Heart right ventricle (tissue), 16 donors: ENCODE measurements at places on chromosomes 3 and 15. TPM values are rescaled to one million over a fixed set of nuclear protein-coding genes. Genes with fewer than 3 reads are reported as not detected.

GRCh38 chr15:98939311-98940080, 68.1 kb downstream of the PGPEP1L start:
- no peak for DNase-seq

- no peak for DNase-seq
These were observed 229.3 kb downstream of the MCTP2 start for GRCh38 chr15:94460624-94461023.

- DNase-seq = no peak
These were observed 21.4 kb upstream of the TRPM7 start for GRCh38 chr15:50707878-50708427.

GRCh38 chr3:195194559-195195206, 76.3 kb downstream of the XXYLT1 start:
- no peak for DNase-seq

- no peak for DNase-seq
These were observed 64.1 kb downstream of the TLE3 start for GRCh38 chr15:70033529-70034140.

GRCh38 chr3:139124197-139124596, 79.5 kb upstream of the PRR23C start:
- DNase-seq = no peak

GRCh38 chr15:72790302-72790910, 6.8 kb upstream of the ADPGK start:
- DNase-seq = no peak

- peak; percentile 71 for DNase-seq
These were observed 827 bp downstream of the WNT5A start for GRCh38 chr3:55486101-55486856.

DNA sequence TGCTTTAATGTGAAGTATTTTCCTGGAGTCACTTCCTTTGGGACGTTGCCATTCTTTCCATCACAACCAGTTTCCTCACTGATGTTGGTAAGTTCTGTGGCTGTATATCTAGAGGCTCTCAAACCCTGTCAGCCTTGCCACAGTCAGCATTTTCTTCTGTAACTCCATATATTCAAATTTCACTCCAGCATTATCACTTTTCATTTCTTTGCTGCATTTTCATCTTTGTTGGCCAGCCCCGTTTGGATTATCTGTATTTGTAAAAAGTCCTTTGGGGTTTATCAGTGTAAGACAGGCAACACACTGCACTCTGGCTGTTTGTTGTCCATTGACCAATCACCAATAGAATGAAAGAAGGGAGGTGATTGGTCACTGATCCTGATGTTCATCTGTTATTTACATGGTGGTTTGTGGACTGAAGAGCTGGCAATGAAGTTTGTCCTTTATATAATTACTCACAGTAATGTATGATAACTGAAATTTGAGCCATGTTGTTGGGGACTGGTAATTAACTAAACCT, 20.3 kb downstream of the GMPS start:
- DNase-seq = peak; percentile 8

DNA sequence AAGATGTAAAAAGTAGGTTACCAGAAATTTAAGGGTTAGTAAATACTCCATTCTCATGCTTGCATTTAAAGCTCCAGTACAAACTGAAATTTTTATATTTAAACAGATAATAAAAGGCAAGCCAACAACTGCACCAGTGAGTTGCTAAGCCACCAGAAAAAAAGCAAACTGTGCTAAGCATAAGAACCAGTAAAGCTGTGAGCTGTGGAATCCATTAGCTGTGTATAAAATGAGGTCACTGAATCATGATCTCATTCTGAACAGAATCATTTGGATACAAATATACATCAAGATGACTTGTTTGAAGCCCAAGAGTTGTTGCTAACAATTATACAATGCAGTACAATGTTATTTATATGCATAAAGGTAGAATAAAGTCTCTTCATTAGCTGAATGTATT, 1312.2 kb downstream of the SI start:
- DNase-seq = no peak

DNA sequence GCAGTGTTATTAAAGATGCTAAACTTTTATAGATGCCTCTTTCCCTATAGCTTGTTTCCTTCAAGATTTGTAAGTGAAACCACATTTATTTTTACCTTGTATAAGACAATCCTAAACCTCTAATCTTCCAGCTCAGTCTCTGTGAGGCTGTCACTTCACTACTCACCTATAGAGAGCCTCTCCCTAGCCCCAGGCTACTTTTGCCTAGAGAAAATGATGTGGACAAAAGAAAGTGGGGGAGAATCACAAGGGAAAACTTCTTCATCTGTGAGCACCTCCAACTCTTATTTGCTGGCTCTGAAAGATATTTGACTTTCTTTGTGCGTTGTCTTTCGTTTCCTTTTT, 74.9 kb upstream of the SCN5A start:
- DNase-seq = no peak

The MAP3K13 gene
- polyA plus RNA-seq = 9.8 TPM

The KLHL40 gene
- 8.3 TPM for polyA plus RNA-seq

The CDCP1 gene
- polyA plus RNA-seq = 0.52 TPM

The C3orf22 gene
- polyA plus RNA-seq = not detected

The DCBLD2 gene
- polyA plus RNA-seq = 11.9 TPM

The NEDD4 gene
- polyA plus RNA-seq = 4.9 TPM

The CAMKV gene
- not detected for polyA plus RNA-seq

The GP9 gene
- polyA plus RNA-seq = 0.13 TPM

The NPAP1 gene
- under 0.01 TPM for polyA plus RNA-seq
